ENCODE measurements at places on chromosomes 6 and 20.
A peak's percentile ranks its signal among the peaks of the same experiment; 100 is the strongest.

DNA sequence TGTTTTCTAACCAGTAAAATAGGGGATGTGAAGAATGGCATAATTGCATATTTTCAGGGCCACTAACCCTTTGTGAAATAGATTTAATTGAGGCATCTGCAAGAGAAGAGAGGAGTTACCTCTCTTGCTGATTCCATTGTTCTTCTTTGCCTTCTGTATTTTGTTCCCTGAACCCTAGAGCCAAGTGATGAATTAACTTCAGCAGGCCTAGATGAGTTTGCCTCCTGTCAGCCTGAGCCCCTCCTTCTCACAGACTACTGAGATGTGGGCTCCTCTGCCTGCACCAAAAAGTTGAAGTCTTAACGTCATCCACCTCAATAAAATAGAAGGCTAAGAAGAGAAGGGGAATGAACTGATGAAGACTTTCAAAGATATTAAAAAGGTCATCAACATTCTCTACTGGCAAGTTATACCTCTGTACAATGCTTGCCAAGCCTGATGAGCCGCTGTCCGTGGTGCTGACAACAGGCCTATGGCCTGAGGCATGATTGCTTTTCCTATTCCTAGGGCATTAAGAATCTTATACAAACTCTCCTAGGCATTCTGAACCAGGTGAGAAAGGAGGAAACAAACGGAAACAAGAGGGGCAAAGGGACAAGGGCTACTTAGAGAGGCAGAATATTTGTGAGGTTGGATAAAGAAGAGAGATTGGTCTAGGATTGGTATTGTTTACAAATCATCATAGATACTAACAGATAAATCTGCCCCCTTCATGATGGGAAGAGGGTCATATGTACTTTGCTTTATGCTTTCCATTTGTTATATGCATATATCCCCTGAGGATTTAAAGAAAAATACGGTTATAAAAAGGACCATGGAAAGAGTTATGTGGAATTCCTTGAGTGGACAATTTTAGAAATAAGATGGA, 46.8 kb downstream of the CD24 start:
- peak; percentile 64 for DNase-seq

DNA sequence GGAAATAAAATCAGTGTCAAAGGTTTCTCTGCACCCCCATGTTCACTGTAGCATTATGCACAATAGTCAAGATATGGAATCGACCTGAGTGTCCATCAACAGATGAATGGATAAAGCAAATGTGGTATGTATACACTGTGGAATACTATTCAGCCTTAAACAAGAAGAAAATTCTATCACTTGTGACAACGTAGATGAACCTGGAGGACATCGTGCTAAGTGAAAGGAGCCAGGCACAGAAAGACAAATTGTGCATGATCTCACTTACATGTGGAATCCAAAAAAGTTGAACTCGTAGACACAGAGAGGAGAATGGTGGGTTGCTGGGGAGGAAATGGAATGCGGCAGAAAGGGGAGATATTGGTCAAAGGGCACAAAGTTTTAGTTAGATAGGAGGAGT, 136.3 kb upstream of the ESR1 start:
- DNase-seq, result no peak

GRCh38 chr20:23503649-23504048, 12.7 kb downstream of the CST8 start:
- no peak for DNase-seq

GRCh38 chr6:119587537-119587936, 238.0 kb upstream of the MAN1A1 start:
- DNase-seq, result no peak
